ENCODE measurements at places on chromosomes 6 and 20. TPM values are rescaled to one million over a fixed set of nuclear protein-coding genes. Genes with fewer than 3 reads are reported as not detected.

HSPA12B gene
- total RNA-seq: 0.21 TPM

NTSR1 gene
- 44.1 TPM for total RNA-seq

BYSL gene
- 49.1 TPM for total RNA-seq

SH3BGRL2 gene
- 8.5 TPM for total RNA-seq

LAMP5 gene
- total RNA-seq: not detected

KAT14 gene
- total RNA-seq: 12.7 TPM

- no peak for DNase-seq
These were observed 35.9 kb upstream of the FAM50B start for GRCh38 chr6:3813150-3813780.

DNA sequence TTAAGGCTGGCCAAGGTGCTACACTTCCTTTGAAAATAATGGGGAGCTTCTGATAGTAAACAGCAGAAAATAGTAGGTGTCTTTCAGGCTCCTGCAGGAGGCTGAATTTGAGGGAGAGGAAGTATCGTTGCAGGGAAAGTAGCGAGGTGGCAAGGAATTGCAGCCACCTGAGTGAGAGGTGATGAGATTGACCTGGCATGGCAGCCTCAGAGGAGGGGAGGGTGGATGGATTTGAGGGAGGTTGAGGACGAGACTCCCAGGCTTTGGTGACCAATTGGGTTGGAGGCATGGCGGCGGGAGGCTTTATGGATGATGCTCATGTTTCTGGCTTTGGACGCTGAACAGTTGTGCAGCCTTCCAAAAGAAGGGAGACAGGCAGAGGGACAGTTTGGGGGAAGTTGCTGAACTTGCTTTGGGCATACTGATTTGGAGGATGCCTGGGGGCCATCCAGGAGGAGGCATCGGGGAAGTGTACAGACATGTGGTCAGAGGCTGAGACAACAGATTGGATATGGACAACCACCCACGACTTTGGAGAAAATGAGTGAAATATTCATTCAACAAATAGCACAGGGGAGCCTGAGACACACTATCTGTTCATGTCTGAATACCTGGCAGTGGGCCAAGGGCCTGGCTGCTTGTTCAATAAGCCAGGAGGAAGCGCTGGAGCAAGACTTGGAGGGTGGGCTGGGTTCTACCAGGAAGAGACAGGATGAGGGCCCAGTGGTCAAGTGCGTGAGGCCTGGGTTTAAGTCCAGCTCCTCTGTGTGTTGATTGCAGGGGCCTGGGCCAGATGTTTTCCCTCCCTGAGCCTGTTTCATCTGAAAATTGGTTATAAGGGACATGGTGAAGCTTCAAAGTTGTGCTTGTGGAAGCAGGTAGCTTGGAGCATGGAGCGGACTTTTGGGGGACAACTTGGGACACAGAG lies 113.2 kb downstream of the CEBPB start:
- no peak for DNase-seq

MYMX gene
- total RNA-seq: 1.8 TPM

- no peak for DNase-seq
These were observed 60.2 kb downstream of the SCML4 start for GRCh38 chr6:107763946-107764345.

GRCh38 chr20:23540624-23541023 lies 27.7 kb downstream of the CST9L start:
- DNase-seq: no peak

- no peak for DNase-seq
These were observed 182.9 kb downstream of the ANKRD60 start for GRCh38 chr20:58045579-58045978.

GRCh38 chr6:136886091-136886490 lies 36.0 kb upstream of the SLC35D3 start:
- DNase-seq: no peak

DNA sequence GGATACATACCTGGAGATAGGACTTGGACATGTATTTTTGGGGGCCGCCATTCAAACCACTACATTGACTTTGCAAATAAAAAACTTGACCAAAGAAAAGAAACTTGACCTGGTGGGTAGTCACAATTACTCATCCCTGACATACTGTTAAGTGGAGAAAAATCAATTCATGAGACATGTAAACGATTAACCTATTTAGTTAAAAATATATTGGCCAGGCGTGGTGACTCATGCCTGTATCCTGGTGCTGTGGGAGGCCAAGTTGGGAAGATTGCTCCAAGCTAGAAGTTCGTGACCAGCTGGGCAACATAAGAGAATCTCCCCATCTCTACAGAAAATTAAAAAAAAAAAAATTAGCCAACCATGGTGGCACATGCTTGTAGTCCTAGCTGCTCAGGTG lies 2.5 kb upstream of the SRSF12 start:
- no peak for DNase-seq

TSPO2 gene
- not detected for total RNA-seq

DNA sequence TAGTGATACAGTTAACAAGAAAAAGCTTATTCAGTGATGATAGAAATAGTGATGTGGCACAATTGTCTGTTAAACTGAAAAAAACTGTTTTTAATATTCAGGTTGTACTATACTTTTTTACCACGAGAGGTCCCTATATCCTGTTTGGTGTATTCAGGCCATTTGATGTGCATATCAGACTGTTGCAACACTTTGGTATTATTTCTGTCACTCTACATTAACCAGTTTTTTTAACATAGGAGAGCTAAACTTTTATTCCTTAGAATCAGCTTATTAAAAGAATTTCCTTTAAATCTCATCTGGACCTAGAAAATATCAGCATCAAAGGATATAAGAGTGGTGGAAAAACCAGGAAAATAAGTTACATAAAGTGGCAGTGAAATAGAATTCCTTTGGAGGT lies 36.8 kb downstream of the TSPYL4 start:
- DNase-seq: peak; percentile 43

DNA sequence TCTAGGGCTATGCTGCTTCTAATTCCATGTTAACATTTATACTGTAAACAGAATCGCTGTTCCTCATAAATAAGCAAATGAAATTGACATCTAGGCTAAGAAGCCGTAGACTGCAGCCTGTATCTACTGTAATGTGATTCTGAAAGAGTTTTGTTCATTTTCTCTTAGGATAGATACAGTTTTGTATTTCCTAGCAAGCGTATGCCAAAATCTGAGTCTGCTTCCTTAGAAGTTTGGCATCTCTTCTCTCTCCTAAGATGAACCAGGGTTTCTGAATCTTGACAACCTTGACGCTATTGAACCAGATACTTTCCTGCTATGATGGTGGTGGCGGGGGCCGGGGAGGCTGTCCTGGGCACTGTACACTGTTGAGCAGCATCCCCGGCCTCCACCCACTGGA lies 198.0 kb downstream of the TSHZ2 start:
- no peak for DNase-seq

DNA sequence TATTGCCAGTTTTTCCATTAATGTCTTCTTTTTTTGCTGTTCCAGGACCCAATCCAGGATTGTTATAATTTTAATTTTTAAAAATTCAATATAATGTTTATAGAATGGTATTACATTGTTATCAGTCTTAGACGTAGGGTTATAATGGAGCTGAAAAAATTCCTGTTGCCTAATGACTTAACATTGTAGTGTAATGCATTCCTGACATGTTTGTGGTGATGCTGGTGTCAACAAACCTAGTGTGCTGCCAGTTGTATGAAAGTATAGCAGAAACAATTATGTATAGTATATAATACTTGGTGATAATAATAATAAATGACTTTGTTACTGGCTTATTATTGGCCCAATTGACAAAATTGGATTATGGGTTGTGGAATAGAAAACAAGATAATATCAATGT lies 30.4 kb downstream of the KIZ start:
- no peak for DNase-seq

PTK6 gene
- total RNA-seq: 6.5 TPM

DNA sequence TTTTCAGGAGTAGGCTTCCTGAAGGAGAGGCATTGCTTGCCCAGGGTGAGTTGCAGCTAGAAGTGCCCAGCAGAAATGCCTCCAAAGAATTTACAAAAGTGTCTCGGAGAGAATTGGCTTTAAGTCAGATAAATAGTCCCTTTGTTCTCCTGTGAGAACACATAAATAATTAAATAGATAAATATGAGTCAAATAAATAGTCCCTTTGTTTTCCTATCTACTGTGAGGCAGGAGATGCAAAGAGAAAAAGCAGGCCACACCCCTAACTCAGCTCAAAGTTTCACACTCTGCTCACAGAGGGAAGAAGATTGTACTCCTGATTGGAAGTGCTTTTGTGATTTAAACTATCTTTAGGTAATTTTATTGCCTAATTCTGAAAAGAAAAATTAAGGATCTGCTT lies 180.7 kb upstream of the PRSS16 start:
- DNase-seq: no peak

GRCh38 chr20:54560357-54560756 lies 85.0 kb downstream of the DOK5 start:
- DNase-seq: no peak

PPP1R14C gene
- not detected for total RNA-seq

ZFP57 gene
- not detected for total RNA-seq

CCN5 gene
- total RNA-seq: 15.2 TPM

- no peak for DNase-seq
These were observed 21.4 kb upstream of the SCUBE3 start for GRCh38 chr6:35192301-35192860.

DNA sequence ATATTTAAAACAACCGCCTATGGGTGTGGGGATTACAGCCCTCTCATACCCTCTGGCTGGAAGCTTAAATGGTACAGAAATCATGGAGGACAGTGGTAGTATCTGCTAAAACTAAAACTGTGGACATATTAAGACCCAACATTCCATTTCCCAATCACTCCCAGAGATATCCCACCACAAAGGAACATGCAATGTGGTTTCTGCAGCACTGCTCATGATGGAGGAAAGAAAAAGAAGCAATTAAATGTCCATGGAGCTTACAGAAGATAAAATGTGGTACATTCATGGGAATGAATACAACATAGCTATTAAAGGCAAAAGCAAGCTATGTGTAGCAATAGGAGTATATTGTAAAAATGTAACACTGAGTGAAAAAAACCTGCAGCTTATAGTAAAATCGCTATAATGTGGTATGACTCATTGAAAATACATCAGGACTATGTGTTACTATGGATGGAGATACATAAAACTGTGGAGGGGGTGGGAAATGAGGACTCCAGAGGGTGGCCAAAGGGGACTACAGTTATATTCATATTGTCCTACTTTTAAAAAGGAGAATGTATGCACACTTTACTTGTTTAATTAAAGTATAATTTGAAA lies 22.9 kb upstream of the NNAT start:
- no peak for DNase-seq

DNA sequence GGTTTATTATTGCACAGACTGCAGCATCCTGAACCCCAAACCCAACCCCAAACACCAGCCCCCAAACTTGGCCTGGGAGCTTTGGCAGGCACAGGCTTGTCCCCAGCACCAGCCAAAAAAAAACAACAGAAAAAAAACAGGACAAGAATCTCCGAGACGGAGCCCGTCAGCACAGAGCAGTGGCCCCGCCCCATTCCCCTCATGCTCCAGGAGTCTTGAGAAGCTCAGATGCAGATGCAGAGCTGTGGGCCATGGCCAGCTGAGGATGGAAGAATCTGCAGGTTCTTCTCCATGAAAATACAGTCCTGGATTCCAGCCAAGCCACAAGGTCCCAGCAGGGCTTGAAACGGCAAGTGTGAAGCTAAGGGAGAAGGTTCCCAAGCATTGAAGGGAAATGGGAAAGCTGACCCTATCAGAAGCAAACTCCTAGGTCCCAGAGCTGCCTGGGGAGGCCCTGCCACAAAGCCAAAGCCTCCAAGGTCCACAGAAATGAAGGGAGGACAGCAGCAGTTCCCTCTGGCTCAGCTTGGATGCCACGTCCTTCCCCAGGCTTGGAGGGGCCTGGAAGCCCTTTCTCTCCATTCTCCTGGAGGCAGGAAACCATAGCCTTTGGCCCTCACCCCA lies 75.2 kb downstream of the JPH2 start:
- DNase-seq: no peak

- DNase-seq: no peak
These were observed 508.9 kb upstream of the SULF2 start for GRCh38 chr20:48294196-48294595.

MATN4 gene
- 0.15 TPM for total RNA-seq

KIAA1755 gene
- total RNA-seq: 0.08 TPM

- no peak for DNase-seq
These were observed 76.7 kb upstream of the CARMIL1 start for GRCh38 chr6:25202504-25202903.

GRCh38 chr20:43770342-43770741 lies 43.5 kb upstream of the GTSF1L start:
- no peak for DNase-seq

Measured in Panc1 (cell line).